Mesendoderm (in vitro differentiated cells): ENCODE measurements at places on chromosomes 1 and 21.

GRCh38 chr1:163583661-163584181 is 262.0 kb downstream of the NUF2 start:
- H3K27me3 ChIP-seq, result no peaks in the 10 kb centered on the region
- H3K36me3 ChIP-seq, result no peaks in the 10 kb centered on the region
- no peak overlapping the region for H3K4me3 ChIP-seq

DNA sequence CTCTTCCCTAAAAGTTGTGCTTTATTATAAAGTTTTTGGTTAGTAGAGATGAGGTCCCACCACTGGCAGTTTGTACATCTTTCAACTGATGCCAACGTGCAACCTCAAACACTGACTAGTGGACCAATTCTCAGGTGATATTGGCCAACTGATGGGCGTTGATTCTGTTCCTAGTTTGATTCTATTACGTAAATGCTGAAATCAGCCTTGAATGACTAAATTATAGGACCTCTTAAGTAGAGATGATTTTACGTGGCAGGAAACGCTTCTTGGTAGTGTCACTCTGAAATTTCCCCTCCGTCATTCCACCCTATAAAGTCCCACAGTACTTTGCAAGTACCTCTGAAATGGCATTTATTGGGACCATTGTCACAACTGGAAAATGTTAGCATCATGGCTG is 8.8 kb upstream of the FNDC7 start:
- no peak overlapping the region for H3K27ac ChIP-seq
- DNase-seq, result no peak
- H3K4me1 ChIP-seq, result no peaks in the 10 kb centered on the region
- H3K36me3 ChIP-seq, result peaks cover 5% of the 10 kb centered on the region
- no peak overlapping the region for H3K4me3 ChIP-seq

GRCh38 chr1:212699104-212699624 is 476 bp downstream of the BATF3 start:
- H3K4me3 ChIP-seq, result no peak overlapping the region
- peaks cover 2% of the 10 kb centered on the region for H3K4me1 ChIP-seq
- H3K27ac ChIP-seq, result no peak overlapping the region
- H3K36me3 ChIP-seq, result no peaks in the 10 kb centered on the region

DNA sequence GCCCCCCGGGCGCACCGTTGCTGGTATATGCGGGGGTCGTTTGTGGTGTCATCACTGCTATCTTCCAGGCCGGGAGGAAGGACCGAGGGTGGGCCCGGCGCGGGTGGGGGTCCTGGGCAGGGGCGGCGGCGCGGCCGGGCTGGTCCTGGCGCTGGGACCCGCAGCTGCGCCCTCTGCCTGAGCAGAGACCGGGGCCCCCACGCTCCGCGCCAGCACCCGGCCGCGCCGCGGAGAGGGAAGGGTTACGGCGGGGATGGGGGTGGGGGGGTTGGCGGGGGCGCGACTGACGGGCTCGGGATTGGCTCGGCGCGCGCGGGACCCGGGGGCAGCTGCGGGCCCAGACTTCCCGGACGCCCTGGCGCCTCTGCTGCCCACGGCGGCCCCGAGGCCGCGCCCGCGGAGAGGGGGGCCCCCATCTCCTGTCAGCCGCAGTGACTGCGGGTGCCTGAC is 13.8 kb upstream of the SAMD11 start:
- DNase-seq, result no peak
- no peak overlapping the region for H3K4me3 ChIP-seq
- H3K36me3 ChIP-seq, result no peaks in the 10 kb centered on the region
- H3K4me1 ChIP-seq, result no peaks in the 10 kb centered on the region

- H3K4me1 ChIP-seq, result no peaks in the 10 kb centered on the region
- H3K27ac ChIP-seq, result no peak overlapping the region
- no peaks in the 10 kb centered on the region for H3K36me3 ChIP-seq
- no peak overlapping the region for H3K4me3 ChIP-seq
Observed at GRCh38 chr1:228376262-228376628, 30.4 kb downstream of the TRIM11 start.
